Myocyte (in vitro differentiated cells): ENCODE measurements at places on chromosomes 7 and 10. TPM values are rescaled to one million over a fixed set of nuclear protein-coding genes. Genes with fewer than 3 reads are reported as not detected.

TAS2R5 gene
- total RNA-seq: 0.52 and 0.56 TPM in 2 replicates

AKR1C8 gene
- not detected in 2 replicates for total RNA-seq

MUC3A gene
- not detected in 2 replicates for total RNA-seq

KAZALD1 gene
- total RNA-seq: 34.7 and 37.5 TPM in 2 replicates

SLC35G1 gene
- total RNA-seq: 3.9 and 5.3 TPM in 2 replicates

CALHM3 gene
- total RNA-seq: not detected in 2 replicates

SLC25A40 gene
- 10.6 and 12.4 TPM in 2 replicates for total RNA-seq

RARRES2 gene
- 202 and 252 TPM in 2 replicates for total RNA-seq
